ENCODE measurements at places on chromosomes 11 and 22.

- no peak for DNase-seq
Measured at GRCh38 chr11:57111619-57112018, 70.1 kb upstream of the LRRC55 start.

- no peak for DNase-seq
Measured at GRCh38 chr22:36419177-36419911, 31.6 kb upstream of the MYH9 start.

DNA sequence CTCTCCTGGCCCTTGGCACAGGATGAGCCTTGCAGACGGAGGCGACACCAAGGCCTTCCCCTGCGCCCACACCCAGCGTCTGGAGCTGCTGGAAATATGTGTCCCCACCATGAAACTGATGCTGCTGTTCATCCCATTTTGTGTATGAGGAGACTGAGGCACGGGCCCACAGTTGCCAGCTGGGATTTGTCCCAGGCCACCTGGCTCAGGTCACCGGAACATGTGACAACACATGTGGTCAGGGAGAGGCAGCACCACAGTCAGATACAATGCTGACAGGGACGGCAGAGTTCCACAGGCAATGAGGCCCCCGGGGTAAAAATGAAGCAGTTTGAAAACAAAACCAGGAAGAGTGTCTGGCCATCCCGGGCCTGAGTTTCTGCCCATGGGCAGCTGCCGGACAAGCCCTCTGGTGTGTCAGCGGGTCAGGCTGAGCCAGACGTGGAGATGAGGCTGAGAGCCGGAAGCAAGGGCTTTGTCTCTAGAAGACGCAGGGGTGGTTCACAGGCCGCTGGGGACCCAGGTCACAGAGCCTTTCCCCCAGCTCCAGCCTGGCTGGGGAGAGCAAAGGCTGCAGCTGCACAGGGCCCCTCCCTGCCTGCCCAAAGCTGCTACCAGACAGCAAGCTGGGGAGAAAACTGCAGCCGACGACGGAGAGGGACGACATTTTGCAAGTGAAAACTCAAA, 80.7 kb downstream of the CDKN1C start:
- DNase-seq = no peak

DNA sequence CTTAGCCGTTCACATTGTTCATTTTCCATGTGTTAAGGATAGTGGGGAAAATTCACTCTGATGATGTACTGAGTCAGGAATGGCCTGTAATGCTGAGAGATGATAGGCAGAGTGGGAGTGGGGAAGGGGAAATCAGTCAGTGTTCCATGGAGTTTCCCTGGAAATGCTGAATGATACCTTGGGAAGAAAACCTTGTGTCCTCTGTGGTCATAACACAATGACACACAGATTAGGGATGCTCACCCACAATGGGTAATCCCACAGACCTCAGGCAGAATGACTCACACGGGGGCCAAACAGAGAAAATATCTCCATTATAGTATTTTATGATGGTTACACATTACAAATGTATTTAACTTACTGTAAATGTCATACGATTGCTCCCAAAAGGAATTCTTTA, 118.0 kb downstream of the SNX19 start:
- no peak for DNase-seq

DNA sequence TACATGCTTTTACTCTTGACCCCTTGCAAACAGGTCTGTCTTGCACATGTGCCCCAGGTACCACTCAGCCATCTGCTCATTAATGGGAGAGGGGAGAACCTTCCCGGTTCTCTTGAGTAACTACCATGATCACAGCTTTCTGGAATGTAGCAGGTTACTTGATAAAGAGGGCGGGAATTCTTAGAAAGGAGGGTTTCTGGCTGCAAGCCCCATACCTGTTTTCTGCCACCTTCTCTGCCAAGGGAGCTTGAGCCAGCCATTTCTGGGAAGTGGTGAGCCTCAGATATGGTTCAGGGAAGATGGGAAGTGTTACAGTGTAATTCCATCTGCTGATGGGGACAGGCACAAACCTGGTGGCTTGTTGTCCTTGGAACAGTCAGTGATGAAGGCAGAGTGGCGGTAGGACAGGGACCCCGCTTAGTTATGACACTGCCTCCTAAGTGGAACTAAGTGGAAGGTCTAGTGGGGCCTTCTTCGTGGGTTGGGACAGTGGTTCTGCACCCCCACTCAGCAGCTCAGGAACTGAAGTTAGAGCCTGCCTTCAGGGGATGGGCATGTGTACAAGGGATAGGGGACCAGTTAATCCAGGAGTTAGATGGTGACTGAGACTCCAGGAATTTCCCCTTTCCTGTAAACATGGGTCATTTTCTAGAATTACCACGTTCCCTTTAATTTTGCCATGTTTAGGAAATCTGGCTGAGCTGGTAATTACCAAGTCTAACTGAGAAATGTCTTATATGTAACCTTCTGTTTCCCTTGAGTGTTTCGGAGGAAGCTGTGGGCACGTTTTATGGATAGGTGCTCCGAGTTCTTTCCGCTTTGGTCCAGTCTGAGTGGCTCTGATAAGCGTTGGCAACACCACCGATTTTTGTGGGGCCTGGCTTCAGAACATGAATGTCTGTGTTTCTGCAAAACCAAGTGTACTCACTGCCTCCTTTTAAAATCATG, 35.3 kb downstream of the BCR start:
- no peak for DNase-seq

GRCh38 chr11:22780952-22781593, 48.5 kb downstream of the SVIP start:
- no peak for DNase-seq

DNA sequence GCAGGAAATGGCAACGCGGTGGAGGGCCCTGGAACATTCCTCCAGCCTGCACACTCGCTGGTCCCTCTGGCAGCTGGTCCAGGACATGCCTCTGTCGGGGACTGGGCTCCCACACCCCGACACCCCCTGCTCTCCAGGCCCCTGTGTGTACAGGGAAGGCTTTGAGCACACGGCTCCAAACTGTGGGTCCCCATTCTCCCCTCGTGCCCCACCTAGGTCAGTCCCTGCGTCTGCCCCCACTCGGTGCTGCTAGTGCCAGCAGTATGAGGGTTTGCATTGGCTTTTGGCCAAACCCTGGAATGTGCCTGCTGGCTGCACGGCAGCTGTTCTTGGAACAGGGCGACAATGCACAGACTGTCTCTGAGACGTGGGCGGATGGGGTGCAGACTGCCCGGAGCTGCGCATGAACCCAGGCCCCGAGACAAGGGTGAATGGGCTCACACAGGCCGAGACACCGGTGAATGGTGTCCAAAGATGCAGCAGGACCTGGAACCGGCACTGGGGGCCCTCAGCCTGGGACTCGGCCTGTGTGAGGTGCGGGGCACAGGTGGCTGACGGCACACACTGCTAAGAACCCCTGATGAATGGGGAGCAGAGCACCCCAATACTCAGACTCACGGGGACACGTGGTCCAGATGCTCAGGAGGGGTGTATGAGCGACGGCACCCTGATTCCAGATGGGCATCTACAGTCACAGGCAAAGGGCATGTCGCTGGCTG, 7.5 kb upstream of the SYT8 start:
- no peak for DNase-seq

DNA sequence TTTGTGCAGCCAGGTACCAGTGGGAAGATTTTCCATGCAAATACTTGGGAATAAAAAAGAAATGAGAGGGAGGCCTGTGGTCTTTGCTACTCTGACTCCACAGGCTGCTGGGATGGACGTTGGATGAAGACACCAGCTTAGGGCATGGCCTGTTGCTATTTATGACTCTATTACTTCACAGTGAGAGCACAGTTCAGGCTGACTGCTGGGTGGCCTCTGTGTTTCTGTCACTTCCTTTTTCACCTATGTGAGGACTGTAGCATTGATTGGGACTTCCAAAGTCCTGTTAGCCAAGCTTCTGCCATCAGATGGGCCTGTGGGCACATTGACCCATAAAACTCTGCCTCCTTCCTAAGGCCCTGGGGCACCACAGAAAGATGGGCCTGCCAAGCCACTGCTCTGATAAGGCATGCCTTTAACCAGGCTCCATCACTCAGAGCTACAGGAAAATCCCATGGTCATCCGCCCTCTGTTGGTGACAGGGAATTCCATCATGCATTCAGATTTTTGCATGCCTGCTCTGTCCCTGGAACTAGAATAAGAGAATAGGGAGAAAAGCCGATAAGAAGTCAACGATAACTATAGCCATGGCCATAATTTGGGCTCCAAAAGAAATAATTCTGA, 64.6 kb downstream of the KCNJ1 start:
- DNase-seq = no peak

DNA sequence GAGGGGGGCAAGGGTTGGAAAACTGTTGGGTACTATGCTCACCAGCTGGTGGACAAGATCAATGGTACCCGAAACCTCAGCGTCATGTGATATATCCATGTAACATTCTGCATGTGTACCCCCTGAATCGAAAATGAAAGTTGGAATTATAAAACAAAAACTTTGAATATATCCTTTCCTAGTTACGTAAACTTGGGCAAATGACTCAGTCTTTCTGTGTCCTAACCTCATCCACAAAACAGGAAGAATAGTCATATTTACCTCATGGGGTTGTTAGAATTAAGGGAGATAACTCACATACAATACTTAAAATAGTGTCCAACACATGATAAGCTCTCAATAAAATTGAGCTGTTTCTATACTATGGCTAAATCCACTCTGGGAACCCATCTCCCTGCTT, 620.1 kb upstream of the KIRREL3 start:
- DNase-seq = no peak

DNA sequence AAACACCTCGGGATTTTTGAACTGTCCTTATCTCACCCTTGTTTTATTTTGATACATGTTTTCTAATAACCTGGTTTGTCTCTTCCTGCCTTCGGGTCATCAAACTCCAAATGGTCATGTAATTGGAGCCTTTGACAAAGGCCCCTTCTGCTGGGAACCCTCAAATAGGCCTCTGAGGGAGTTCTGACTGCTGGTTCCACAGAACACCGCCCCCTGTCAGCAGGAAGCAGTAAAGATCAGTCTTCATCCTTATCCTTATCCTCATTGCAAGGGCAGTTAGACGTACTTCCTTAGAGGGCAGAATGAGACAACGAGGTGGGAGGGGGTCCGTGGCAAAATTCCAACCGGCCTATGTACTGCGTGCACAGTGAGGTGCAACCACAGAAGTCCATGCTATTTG, 12.1 kb downstream of the TRIM51 start:
- DNase-seq = no peak

DNA sequence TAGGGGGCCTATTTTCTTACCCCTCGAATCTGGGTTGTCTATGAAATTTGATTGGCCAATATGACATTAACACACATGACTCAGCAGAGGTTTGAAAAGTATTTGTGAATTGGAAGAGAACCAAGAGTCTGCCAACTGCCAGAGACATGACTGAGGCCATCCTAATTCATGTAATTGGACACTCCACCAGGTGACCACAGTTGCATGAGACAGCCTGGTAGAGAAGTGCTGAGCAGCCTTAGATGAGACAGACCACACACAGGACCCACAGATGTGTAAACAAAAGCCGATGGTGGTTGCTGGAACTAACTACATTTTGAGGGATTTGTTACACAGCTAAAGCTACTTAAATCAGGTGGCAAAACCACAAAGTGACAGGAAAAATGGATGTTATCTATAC, 855 bp upstream of the MS4A5 start:
- DNase-seq = no peak

DNA sequence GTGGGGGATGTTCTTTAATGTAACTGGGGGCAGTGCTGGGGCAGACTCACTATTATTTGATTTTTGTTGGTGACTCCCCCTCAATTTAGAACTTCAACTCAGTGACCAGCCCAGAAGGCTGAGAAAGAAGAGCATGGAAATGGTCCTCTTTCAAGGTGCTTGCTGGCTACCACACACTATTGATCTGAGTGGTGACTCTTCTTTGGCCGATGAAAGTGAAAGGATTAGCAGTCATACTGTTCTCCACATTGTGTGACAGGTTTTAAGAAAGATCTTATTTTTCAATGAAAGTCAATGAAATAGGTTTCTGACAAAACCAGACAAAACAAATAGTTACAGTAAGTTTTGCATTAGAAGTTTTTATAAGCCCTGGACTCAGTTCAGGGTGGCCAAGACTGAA, 29.9 kb downstream of the NLRP14 start:
- no peak for DNase-seq

GRCh38 chr22:50112151-50113118, 22.6 kb downstream of the MOV10L1 start:
- peak; percentile 43 for DNase-seq

DNA sequence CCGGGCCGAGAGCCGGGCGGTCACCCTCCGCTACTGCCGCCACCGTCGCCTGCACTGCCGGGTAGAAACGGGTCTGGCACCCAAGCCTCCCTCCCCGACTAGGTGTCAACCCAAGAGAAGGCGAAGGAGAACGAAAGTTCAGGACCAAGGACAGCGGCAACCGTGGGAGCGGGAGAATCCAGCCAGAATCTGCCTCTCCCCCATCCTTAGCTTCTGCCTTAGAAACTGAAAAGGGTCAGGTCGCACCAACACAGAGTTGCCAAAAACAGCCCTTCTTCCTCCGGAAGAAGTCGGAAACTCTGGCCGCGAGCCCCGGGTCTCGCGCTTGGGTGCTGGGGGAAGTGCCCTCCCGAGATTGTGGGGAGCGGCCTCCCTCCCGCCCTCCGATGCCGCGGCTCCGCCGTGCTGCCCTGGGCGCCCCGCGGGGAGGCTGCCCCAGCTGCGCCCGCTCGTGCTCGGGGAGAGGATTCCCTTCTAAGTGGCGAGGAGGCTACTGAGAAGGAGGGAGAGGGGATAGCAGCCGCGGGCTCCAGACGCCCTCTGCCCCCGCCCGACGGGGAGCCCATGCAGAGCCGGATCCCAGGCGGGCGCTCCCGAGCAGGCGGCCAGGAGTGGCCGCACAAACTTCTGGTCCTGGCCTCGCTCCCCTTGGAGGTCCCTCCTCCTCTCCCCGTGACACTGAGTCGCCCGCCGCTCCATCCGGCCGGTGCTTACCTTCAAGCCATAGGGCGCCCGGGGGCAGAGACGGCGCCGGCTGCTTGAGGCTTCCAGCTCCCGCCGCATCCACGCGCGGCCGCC, 637 bp downstream of the DRD2 start:
- DNase-seq = peak; percentile 64
